Stimulated activated CD4-positive, alpha-beta T cell treated with anti-CD3 and anti-CD28 coated beads, TNF-alpha, amount 100 ng/mL, for 1 hour (primary cell): ENCODE measurements at places on chromosomes 6 and 20.

DNA sequence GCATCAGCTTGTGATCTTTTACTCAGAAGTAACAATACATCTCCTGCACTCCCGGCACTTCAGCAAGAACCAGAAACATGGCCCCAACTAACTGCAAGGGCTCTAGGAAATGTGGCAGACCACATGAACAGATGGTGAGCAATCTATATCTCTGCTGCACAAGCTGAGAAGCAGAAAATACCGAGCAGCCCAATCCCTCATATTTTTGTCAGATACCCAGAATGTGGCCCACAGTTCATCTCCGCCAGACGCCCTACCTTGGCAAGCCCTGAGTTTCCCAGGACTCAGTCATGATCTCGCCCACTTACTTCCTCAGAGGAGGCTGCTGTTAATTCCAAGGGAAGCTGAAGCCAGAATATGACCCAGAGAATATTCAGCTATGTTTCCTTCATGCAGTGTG is 63.1 kb upstream of the PHACTR1 start:
- DNase-seq, result no peak

DNA sequence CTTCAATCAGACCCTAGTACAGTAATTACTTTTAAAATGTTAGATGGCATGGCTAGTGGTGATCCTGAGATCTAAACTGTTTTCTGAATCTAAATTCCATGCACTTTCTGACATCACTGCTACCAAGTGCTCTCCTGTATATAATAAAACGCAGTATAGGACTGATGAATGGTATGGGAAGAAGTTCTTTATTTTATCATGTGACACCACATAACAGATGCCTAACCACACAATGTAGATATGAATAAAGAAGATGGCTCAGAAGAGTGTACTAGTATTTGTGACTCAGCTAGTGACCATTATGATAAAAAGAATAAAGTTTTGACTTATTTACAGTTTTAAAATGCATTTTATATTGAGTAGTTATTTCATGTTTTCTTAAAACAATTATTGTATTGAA is 8.5 kb downstream of the NDUFAF4 start:
- DNase-seq, result no peak

DNA sequence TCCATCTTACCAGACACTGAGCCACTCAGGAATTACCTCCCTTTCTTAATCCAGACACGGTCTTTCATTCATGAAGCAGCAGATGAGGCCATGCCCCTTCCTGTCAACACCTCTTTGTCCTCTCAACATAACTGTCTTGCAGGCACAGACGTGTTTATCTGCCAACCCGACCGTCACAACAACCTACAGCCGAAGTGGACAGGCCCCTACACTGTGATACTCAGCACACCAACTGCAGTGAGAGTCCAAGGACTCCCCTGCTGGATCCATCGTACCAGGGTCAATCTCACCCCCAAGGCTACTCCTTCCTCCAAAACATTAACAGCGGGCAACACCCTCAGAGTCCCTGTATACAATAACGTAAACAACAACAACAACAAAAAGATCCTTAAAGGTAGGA is 30.6 kb upstream of the ULBP3 start:
- no peak for DNase-seq

- DNase-seq, result no peak
Measured at GRCh38 chr20:1872459-1873097, 22.6 kb upstream of the SIRPA start.

- no peak for DNase-seq
Measured at GRCh38 chr20:64217539-64218221, 37.9 kb upstream of the PCMTD2 start.

GRCh38 chr6:151034825-151035781 is 169.6 kb downstream of the MTHFD1L start:
- DNase-seq, result no peak

GRCh38 chr6:34143196-34143883 is 2.5 kb downstream of the GRM4 start:
- DNase-seq, result no peak

GRCh38 chr6:169665289-169665688 is 36.5 kb downstream of the WDR27 start:
- no peak for DNase-seq

DNA sequence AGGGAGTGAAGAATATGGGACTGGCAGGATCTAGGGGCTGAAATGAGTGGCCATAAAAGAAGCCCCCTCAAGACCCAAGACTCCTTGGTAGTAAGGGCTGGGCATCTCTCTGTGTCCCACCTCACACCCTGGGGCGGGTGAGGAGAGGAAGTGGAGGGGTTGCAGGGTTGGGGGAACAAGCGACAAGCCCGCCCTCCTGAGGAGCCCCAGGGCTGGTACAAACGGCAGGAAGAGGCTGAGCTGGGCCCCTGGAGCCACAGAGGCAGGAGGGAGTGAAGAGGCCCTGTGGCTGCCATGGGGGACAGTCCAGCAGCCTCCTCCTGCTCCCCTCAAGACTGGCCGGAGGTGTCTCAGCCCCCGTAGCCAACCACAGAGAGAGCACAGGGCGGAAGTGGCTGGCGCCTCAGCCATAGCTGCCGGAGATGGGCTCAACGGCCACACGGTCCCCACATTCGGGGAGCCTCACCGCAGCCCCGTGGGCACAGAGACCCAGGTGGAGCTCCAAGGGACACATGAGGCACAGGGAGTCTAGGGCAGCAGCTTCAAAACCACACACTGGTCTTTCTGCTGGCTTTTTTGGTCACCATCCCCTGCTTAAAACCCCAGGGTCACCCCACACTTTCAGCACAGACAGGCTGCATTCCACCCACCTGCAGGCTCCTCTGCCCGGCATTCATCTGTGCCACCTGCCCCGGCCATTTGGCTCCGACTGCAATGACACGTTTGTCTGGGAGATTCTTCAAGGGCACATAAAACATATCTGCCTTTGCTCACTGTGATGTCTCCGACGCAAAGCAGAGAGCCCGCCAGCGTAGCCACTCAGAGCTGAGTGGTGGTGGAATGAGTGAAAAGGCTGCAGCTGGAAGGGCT is 524 bp downstream of the C20orf203 start:
- no peak for DNase-seq

- DNase-seq, result no peak
Measured at GRCh38 chr20:44664131-44664530, 12.6 kb upstream of the ADA start.
